ENCODE measurements at places on chromosomes 4 and X.

GRCh38 chrX:40922307-40922706, 162.9 kb upstream of the USP9X start:
- peak; percentile 83 for DNase-seq

GRCh38 chr4:44760142-44760898, 34.0 kb upstream of the GNPDA2 start:
- no peak for DNase-seq

DNA sequence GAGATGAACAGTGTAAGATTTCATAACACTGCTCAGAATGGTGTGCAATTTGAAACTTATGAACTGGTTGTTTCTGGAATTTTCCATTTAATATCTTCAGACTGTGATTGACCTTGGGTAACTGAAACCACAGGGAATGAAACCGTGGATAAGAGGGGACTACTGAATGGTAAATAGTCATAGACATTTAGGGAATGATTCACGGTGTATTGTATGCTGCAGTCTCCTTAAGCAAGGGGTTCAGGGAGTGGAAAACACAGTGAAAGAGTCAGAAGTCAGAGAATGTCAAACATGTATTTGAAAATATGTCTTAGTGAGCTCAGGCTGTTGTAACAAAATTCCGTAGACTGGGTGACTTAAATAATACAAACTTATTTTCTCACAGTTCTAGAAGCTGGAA, 398.2 kb upstream of the DIPK2B start:
- DNase-seq: no peak

- no peak for DNase-seq
These were observed 75.1 kb downstream of the MXRA5 start for GRCh38 chrX:3271183-3271833.

DNA sequence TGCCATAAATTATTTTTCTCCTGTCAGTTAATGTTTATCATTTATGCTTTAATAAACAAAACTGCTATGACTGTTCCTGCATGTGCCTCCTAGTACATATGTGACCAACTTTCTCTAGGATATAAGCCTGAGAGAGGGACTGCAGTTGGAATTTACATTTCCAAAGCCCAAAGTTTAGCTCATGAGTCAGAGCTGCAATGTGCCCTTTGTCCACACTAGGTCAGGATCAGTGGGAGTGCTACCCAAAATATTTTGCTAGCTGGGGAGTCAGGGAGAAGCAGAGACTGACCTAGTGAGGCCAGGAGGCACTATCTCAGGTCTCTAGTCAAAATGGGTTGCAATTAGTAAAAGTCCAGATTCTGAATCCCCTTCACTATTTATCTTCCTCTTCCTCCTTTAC, 92.7 kb downstream of the AR start:
- DNase-seq: peak; percentile 43

GRCh38 chr4:98092833-98093439, 50.3 kb downstream of the STPG2 start:
- no peak for DNase-seq

- DNase-seq: no peak
These were observed 45.6 kb downstream of the EPHA5 start for GRCh38 chr4:65624651-65625050.

DNA sequence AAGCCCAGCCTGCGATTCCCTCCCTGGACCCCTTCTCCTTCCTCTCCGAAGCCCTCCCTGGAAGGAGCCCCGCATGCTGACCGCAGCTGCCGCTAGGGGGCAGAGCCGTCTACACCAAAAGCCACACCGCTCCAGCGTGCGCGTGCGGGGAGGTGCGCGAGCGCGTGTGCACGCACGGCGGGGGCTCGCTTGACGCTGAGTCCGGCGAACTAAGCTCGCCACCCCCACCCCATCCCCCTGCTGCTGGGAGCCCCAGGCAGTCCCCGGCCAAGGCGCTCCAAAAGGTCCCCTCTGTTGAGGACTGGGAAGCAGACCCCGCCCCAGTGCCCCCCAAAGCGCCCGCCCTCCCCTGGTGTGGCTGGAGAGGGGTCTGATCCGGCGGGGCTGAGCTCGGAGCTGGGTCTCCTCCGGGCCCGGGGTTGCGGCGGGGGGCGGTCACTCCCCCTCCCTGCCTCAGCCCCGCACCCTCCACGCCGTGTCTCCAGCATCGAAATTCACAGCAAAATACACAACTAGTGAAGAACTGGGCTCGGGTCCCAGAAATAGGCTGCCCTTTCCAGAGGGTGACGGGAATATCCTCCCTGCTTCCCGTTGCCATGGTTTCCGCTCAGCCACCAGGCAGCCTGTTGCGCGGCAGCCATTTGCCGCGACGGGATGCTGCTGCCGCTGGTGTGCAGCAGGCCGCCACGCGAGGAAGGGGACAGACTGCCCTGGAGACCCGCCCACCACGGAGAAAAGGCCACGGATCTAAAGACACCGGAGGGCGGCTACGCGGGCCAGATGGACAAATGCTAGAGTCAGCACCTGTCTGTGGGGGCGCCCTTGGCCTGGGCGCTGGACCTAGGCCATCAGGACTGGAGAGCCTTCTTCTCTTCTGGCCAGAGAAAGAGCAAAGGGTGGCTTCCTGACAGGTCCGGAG, 11.2 kb upstream of the CCNQ start:
- DNase-seq: peak; percentile 93

DNA sequence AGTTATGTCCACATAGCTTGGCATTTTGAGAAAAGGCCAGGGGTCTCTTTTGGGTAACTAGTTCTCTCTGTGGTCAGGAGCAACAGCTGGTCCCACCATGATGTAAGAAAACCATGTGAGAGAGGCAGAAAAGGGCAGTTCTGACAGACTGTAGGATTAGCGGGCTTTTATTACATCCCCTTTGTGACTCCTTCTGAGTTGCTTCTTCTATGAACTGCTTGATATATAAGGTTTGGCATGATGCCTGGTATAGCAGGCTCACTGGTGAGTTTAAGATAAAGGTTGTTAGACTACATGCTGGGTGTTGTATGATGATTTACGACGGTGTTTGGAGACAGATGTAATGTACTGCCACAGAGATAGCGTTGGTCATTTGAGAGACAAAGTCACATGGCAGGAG, 2308.1 kb upstream of the AGA start:
- no peak for DNase-seq

GRCh38 chr4:145670422-145670821, 9.5 kb upstream of the C4orf51 start:
- no peak for DNase-seq

DNA sequence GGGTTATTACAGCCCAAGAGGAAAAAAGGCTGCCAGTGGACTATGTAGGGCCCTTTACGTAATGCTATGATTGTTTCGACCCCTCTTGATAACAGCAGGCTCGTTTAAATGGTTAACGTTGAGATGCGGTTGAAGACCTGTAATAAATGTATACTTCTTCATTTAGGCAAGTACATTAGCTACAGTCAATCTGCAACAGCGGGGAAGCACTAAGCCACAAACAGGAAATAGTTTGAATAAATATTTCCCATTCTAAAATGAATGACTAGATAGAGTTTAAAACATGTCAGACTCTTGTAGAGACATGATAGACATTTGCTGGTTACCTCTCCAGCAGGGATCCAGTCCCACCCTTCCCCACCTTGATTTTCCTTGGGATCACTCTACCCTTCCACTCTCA, 38.1 kb upstream of the STIM2 start:
- no peak for DNase-seq
